Heart right ventricle (tissue), 16 donors: ENCODE measurements at places on chromosomes 5 and 9.
A peak's percentile ranks its signal among the peaks of the same experiment; 100 is the strongest.

GRCh38 chr5:74258314-74258665 is 382.2 kb downstream of the ENC1 start:
- DNase-seq, result no peak

DNA sequence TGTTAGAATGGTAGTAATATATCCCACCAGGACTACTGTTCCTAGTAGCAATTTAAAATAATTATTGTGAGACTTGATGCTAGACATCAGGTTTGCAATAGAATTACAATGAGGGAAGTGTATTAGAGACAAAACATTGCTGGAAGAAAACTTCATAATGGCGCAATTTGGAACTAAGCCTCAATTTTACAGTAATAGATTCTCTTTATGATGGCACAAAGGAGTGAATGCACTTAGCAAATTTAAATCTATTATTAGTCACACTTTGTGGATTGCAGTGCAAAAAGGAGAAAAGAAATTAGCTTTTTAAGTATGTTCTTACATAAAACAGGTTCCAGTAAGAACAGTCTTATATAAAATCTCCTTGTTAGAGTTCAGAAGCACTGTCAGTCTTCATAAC is 358.3 kb downstream of the KIAA0825 start:
- DNase-seq, result no peak

- peak; percentile 76 for DNase-seq
These were observed 159.2 kb upstream of the RAI14 start for GRCh38 chr5:34496701-34497469.

DNA sequence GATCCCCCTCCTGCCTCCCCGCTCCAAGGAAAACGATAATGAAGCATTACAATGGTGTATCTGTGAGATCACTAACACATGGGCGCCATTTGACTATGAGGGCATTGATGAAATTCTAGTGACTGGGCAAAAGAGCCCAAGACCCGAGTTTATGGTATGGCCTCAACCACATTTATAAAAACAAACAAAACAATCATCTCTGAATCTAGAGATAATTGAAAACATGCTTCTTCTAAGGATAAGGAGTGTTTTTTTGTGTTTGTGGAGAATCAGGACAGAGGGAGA is 100.9 kb upstream of the SEMA6A start:
- DNase-seq, result no peak

DNA sequence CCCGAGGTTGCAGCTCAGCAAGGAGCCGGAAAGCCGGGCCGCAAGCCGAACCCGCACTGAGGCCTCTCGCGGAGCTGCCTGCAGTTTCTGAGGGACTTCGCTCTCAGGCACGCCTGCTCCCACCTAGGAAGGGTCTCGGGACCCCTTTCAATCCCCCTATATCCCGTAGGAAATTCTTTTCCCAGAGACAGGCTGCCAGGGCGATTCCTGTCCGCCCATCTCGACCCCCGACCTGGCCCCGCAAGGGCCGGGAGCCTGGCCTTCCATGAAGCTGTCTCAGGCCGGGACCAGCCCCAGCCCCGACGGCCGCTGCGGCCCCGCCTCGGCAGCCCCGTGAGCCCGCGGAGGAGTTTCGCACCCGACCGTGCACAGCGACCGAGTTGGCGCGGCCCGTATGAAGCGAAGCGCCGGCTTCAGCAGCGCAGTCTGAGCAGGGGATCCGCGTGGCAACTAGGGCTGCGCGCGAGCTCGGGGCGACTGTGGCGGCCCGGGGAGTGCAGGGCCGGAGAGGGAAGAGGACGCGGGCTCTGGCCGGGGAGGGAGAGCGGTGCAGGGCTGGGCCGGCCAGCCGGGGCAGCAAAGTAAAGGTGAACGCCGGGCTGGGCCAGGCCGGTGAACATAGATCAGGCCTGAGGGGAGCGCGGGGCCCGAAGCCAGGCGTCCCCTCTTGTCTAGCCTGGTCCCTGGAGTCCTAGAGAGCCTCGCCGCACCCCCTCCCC is 977 bp upstream of the PRDM12 start:
- DNase-seq, result no peak

- no peak for DNase-seq
These were observed 68.7 kb upstream of the RNU6ATAC start for GRCh38 chr9:134233022-134233421.

GRCh38 chr5:75509956-75510355 is 1.5 kb downstream of the CERT1 start:
- DNase-seq, result no peak

DNA sequence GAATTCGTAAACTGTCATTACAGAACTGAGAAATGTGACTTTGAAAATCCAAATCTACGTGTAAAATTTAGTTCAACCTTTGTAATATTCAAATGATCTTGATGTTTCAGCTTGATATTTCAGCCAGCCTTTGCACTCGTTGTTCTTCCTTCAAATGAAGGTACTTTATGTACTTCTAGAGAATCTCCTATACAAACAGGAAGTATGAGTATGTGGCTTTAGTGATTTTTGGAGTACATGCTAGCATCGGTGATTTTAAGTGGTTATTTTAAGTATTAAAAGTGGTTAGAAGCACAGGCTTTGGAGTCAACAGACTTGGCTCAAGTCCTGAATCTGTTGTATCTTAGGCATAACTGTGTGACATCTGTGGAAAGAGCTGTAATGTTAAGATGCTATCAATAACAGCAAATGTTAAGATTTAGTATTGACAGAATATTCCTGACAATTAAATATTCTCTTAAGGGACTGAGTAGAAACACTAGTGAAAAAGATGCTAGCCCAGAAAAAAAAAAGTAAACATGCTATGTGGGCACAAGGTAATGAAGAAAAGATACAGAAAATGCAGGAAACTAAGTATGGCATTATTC is 398.0 kb downstream of the ADGRV1 start:
- no peak for DNase-seq

- no peak for DNase-seq
These were observed 3.4 kb downstream of the DOLK start for GRCh38 chr9:128943832-128944620.

DNA sequence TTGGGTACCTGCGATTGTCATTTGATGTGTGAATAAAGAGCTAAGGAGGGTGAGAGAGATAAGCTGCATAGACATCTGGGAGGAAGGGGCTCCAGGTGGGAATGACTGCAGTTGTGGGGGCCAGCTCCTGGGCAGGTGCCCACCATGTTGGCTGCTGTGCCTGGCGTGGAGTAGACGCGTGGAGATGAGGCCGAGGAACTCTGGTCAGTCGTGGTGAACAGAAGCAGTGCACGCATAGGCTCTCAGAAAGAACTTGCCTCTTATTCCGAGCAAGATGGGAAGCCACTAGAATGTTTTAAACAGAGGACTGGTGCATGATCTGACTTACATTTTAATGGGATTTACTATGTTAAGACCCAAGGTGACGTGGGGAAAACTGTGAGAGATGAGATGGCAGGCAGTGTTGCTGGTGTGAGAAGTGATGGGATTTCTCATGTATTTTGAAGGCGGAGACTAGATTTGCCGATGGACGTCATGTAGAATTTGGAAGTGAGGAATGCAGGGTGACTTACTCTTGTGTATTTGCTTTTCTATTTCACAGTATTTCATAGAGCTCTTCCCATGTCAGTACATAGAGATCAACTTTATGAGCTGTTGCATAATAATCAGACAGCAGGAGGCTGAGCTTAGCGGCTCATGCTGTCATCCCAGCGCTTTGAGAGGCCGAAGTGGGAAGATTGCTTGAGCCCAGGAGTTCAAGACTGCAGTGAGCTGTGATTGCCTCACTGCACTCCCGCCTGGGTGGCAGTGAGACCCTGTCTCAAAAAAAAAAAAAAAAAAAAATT is 71.1 kb downstream of the EHMT1 start:
- DNase-seq, result no peak

- no peak for DNase-seq
These were observed 86.5 kb downstream of the HMCN2 start for GRCh38 chr9:130352081-130352480.

GRCh38 chr9:749716-750115 is 91.8 kb upstream of the DMRT1 start:
- DNase-seq, result no peak
